Left ventricle myocardium inferior (tissue), 1 donor: ENCODE measurements at places on chromosomes 2 and 18.

DNA sequence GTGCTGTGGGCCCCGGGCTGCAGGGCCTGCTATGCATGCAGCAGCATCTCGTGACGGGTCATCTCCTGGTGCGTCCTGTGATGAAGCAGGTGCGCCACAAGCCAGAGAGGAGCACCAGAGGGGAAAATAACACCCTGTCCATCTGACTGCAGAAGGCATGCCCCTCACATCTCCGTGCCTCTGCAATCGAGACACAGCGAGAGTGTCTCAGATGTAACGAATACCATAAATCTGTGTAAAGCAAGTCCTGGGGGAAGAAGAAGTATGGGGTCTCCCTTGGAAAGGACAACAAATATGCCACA, 137.5 kb downstream of the PTGR3 start:
- no peak for DNase-seq

GRCh38 chr2:157488877-157489276, 45.0 kb upstream of the CYTIP start:
- DNase-seq: no peak

DNA sequence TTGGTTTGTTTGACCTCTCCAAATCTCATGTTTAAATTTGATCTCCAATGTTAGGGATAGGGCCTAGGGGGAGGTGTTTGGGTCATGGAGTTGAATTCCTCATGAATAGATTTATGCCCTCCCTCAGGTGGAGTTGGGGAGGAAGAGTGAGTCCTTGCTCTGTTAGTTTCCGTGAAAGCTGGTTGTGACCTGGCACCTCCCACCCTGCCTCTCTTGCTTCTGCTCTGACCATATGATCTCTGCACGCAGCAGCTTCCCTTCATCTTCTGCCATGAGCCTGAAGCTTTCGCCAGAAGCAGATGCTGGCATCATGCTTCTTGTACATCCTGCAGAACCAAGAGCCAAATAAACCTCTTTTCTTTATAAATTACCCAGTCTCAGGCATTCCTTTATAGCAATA, 231.6 kb upstream of the ERBB4 start:
- DNase-seq: no peak

DNA sequence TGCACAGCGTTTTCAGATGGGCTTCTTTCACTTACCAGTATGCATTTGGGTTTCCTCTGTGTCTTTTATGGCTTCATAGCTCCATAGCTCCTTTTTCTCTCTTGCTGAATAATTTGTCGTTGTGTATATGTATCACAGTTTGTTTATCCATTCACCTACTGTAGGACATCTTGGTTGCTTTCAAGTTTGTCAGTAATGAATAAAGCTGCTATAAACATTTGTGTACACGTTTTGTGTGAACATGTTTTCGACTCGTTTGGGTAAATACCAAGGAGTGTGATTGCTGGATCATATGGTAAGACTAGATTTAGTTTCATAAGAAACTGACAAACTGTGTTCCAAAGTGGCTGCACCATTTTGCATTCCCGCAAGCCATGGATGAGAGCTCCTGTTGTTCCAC, 94.7 kb downstream of the FAM168B start:
- DNase-seq: no peak

DNA sequence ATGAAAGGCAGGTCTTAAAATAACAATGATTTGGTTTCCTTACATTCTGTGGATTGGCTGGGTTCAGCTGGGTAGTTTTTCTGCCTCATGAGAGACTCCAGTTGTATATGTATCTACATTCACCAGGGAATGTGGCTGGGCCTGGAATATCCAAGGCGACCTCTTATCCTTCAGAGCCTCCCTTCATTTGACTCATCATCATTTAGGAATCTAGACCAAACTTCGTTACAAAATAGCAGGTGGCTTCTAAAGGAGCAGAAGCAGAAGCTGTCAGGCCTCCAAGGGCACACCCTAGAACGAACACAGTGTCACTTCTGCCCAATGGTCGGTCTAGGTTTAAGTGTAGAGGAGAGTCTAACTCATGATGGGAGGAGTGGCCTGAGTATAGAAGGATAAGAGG, 204.2 kb downstream of the EN1 start:
- no peak for DNase-seq

GRCh38 chr2:136154384-136154783, 36.4 kb upstream of the CXCR4 start:
- no peak for DNase-seq

DNA sequence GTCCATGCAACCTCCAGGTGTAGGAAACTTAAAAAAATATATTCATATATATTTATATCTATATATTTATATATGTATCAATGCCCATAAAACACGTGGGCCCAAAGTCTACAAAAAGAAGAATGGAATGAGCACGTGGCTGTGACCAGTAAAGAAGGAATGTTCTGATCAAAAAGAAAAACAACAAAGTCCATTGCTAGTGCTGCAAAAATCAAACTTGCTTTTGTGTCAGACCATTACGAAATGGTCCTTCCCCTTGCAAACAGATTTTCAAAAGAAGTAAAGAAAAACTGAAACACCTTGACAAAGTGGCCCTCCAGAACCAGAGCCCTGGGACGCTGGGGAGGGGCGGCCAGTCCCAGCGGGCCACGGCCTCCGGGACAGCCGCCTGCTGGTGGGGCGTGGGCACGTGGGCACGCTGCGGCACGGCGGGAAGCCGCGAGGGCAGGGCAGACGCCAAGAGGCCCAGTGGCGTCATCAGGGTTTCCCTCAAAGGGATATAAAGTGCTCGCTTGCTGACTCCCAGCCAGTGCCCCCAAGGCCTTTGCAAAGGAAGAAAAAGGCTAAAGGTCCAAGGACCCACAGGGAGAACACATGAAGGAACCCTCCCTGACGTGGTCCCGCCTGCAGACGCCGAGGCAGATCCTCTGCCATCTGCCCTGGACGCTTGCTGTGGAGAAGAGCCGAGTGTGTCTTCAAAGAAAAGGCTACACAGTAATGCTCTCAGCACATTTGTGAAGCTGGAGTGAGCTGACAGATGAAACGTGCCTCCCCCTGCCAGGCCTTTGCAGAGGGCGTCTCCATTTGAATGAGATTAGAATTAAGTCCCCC, 201.8 kb downstream of the TWIST2 start:
- no peak for DNase-seq

DNA sequence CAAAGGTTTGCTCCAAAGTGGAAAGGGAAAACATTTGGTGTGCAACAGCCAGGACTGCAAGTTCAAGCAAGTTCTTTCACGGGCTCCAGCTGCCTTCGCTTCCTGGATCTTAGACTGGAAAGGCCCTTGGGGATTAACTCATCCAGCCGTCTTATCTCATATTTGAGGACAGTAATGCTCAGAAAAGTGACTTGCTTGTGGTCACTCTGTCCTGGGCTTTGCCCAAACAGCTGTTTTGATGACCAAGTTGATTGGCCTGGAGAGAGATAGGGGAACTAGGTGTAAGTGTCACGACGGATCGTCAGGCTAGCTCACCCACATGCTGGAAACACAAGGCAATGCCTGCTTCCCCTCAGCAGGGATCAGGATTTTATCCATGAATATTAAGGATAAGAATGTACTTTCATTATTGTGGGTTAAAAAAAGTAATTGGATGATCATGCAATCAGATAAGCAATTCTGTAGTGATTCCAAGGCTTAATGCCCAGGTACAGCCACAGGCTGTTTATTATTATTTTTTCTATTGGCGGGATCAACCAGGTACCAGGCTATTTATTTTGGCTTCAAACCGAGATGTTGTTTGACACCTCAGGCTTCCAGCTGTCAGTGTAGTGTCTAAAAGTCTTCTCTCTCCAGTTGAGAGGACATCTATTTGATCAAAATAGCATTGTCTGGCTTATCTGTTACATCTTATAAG, 162.5 kb upstream of the EPAS1 start:
- DNase-seq: peak; percentile 62

- no peak for DNase-seq
Observed at GRCh38 chr2:160901613-160902012, 258.6 kb upstream of the TANK start.
